Psoas muscle (tissue), 8 donors: ENCODE measurements at places on chromosomes 5 and 9. TPM values are rescaled to one million over a fixed set of nuclear protein-coding genes. Genes with fewer than 3 reads are reported as not detected.
A peak's percentile ranks its signal among the peaks of the same experiment; 100 is the strongest.

DNA sequence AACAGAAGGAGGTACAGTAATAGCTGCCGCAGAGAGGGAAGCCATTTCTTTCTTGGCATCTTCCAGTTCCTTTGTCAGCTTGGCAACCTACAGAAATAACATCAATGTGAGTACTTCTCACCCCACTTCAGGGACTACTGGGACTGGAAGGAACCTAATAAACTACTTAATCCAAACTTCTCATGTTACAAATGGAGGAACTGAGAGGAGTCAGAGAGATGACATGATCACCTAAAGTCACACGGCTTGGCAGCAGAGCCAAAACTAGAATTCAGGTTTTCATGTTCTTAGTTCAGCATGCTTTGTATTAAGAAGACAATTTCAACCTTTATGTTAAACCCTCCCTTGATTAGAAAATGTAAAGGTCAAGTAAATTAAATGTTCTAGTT is 44.7 kb downstream of the DIAPH1 start:
- DNase-seq, result no peak

GRCh38 chr5:154472871-154473580 is 5.0 kb downstream of the HAND1 start:
- DNase-seq, result no peak

- DNase-seq, result no peak
These were observed 3.9 kb downstream of the PLPPR1 start for GRCh38 chr9:101032426-101032825.

DNA sequence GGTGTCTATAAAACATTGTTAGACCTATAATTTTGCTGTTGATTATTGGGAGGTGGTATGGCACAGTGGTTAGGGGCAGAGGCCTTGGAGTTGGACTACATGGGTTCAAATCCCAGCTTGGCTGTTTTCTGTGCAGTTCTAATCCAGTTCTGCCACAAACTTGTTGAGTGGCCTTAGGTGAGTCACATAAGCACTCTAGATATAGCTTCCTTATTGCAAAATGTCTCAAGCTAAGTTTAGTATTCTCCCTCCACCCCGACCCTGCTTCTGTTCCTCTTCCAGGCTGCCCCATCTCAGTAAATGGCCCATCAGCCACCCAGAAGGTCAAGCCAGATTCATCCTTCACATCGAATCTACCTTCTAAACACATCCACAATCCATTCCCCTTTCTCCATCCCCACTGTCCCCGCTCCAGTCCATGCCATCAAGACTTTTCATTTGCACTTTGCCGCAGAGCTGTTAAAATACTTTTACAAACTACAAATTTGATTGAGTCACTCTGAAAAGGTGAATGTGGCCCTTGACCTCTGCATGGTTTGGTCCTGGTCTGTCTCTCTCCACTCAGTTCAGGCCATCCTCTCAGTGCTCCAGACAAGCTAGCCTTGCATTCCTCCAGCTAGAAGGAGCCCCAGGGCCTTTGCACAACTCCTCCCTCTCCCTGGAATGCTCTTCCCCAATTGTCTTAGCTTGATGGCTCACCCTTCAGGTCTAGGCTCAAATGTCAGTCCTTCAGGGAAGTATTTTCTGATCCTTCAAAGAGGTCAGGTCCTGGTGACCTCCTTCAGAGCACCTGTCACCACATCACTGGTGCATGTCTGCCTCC is 10.0 kb upstream of the HDHD3 start:
- DNase-seq, result no peak

Gene PLAC8L1
- 0.16 TPM for polyA plus RNA-seq

DNA sequence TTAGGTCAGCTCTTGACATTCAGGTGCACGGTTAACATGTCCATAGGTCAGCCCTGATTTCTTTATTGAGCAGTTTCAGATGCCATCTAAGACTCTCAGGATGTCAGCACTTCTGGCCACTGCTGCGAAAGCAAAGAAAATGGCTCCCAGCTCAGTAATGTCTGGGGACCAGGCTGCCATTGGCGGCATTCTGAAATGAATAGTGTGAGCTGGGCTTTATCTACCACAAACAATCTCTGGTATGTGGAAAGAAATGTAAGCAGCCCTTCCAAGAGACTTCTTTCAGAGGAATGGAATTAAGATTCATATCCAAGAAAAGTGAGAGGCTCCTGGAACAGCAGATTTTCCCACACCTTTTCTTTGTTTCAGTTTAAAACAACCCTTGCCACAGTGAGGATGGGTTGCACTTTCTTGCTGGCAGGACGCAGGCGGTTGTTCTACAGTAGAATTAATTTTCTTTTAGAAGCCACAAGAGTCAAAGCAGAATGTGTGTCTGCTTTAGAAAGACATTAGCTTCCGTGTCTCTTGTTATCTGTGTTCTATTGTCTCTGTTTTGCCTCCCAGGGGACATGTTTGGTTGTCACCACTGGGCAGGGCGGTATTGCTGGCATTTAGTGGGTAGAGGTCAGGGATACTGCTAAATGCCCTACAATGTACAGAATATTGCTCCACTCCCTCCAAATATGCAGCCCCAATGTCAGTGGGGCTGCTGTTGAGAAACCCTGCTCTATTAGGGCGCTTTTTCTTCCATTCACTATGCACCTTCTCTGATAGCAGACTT is 149.9 kb upstream of the ANKH start:
- DNase-seq, result no peak

GRCh38 chr9:133715866-133716563 is 22.1 kb downstream of the SARDH start:
- DNase-seq, result no peak

DNA sequence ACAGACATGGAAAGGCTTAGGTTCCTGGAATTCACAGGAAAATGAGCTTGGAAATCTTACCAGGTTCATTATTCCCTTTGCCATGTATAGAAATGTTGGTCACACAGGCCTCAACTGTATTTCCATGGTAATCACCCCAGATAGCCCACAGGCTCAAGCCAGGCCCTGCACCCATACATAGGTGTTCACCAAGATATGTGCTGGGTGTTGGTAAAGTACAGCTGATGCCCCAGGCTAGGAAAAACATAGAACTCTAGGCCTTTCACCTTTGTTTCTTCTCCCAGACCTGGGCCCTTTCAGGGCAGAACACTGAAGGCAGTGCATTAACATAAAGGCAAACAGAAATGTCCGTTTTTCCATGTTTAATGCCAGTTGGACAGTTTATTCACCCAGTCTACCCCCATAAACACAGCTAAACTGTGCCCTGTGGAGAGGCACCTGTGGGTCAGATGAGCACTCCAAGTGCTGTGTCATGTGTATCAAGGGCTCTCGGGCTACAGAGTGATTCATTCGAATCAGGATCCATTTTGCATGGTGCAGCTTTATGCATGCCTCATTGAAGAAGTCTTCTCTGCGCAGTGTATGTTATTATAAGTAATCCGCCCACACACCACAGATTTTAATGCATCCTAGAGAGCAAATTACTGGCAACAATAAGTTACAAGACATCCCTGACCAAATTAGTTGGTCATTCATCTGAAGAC is 93.4 kb upstream of the SLC30A5 start:
- no peak for DNase-seq

GRCh38 chr5:148186248-148187003 is 16.4 kb upstream of the SPINK6 start:
- DNase-seq, result no peak

DNA sequence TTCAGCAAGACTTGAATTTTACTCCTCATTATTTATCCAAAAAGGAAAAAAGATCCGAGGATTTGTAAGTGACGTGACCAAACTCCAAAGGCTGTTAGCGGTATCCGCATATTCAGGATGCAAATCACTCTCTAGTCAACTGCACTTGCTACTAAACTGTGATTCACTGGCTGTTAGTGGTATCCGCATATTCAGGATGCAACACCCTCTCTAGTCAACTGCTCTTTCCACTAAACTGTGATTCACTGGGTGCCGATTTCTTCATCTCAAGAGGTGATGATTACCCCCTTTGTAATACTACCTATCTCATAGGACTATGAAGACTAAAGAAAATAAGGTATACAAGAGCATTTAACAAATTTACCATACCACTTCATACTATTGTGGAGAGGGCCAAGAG is 5.7 kb downstream of the MAPKAP1 start:
- no peak for DNase-seq

- DNase-seq, result peak; percentile 55
These were observed 100.7 kb downstream of the SUSD1 start for GRCh38 chr9:112074250-112075008.

DNA sequence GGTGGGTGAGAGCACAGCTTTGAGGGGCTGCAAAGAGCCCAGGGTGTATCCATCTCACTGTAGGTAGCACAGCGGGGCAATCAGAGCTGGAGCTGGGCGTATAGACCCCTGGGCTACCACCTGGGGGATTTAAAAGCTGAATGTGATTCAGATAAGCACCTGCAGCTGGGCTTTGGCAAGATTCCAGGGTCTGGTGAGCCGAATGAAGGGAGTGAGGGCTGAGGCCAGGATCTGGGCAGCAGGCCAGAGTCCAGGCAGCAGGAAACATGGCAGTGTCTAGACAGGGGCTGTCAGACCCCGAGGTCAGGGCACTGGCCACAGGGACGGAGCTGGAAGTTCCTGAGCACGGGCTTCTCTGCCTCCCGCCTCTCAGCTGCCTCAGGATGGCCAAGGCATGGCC is 8.7 kb downstream of the ASS1 start:
- DNase-seq, result no peak

- no peak for DNase-seq
These were observed 30.9 kb upstream of the NPR3 start for GRCh38 chr5:32680183-32680582.

DNA sequence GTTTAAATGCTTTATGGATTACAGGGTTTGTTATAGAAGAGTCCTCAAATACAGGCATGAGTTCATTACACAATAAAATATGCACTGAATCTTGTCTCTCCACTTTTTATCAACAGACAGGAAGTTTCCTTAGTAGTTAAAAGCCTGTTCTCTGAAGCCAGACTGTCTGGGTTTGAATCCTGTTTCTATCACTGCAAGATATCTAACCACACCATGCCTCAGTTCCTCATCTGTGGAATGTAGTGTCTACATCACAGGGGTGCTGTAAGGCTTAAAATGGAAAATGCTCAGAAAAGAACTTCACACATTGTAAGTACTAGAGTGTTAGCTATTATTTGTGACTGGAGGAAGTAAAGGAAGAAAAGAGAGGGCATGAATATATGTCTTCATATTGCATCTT is 9.3 kb downstream of the LIX1 start:
- DNase-seq, result no peak

Gene ECM2
- polyA plus RNA-seq, result 1.4 TPM

DNA sequence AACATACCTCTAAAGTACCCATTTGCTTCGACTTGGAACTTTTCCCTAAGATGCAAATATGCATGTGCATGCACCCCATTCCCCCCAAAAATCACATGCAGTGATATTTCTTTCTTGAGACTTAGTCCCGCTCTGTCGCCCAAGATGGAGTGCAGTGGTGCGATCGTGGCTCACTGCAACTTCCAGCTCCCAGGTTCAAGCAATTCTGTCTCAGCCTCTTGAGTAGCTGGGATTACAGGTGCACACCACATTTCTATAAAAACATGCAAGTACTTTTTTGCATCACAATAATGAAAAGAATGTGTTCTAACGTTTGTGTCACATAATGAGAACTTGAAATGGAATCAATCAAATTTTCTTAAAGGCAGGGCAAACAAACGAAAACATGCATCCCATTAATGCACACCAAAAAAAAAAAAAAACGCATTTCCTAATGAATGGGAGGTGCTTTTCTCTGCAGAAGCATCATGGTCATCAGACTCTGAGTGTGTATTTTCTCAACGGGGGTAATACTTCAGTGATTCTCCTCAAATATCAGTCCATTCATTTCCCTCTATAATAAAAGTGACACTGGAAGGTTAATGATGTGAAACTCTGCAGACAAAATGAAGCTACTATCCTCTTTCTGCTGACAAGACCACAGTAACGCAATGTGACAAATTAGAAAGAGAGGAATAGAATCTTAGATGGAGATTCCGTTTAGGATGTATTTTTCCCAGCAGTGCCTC is 389.4 kb downstream of the CTNND2 start:
- no peak for DNase-seq

- DNase-seq, result no peak
These were observed 43.2 kb upstream of the IER5L start for GRCh38 chr9:129221233-129221632.
